Activated CD4-positive, CD25-positive, alpha-beta regulatory T cell (primary cell): ENCODE measurements at places on chromosomes 4 and X.

DNA sequence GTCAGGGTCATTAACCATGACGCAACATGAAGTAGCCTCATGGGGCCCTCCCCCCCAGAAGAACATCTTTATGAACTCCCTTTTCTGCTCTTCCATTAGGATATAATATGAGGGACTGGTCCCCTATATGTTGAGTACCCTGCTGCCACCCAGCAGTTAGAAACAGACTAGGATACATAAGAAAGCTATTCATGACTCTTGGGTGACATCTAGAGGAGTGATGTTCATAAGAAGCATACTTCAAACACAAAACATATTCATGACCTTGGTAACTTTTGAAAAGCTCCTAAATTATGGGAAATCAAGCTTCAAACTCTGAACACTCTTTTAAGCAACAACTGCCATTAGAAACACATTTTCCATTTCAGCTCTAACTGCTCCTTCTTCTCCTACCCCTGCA, 155.2 kb upstream of the SPIN4 start:
- DNase-seq = no peak

GRCh38 chrX:103061486-103061885, 2.5 kb downstream of the BEX1 start:
- DNase-seq = no peak

GRCh38 chr4:169986369-169986768, 39.8 kb downstream of the MFAP3L start:
- no peak for DNase-seq

DNA sequence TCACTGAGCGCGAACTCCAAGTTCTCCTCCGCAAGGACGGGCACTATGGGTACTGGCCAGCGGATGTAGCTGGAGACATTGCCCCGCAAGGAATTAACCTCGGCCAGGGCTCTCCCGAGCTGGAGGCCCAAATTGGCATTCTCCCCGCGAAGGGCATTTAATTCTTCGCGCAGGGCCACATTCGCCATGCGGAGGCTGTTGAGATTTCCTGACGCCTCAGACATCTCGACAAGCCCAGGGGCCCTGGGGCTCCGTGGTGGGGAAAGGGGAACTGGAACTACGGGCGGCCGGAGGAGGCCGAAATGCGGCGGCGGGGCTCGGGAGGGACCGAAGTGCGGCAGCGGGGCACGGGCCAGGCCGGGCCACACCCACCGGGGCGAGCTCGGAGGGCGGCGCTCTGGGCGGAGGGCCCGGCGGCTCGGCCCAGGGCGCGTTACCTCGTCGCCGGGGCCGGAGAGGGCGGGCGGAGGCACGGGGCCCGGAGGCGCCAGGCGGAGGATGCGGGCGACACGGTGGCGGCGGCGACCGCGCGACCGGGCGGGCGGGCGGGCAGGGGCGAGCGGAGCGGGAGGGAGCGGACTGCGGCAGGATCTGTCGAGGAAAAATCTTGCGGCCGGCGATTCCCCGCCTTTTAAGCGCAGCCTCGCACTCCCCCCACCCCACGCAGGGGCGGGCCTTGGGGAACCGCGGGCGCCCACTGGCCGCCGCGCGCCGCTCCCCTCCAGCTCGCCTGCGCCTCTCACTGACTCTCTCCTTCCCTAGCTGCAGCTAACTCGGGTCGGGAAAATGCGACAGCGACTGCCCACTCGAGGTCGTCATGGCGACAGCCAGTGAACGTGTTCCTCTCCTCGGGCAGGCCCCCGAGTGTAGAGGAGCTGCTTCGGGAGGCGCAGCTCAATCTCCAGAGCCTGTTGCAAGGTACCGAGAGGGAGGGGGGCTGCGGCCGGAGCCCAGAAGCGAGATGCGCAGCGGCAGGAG, at the start of gene RTL5:
TSS of gene RTL5 (minus strand) at position 599 of the 978 bp plus-strand sequence.
- DNase-seq = no peak

- DNase-seq = no peak
Measured at GRCh38 chr4:88735564-88735963, 37.9 kb upstream of the NAP1L5 start.

- DNase-seq = no peak
Measured at GRCh38 chrX:19389227-19389845, 45.6 kb downstream of the PDHA1 start.

GRCh38 chr4:7323872-7324650, 110.7 kb downstream of the PSAPL1 start:
- DNase-seq = no peak

GRCh38 chr4:40403081-40403480, 67.9 kb downstream of the CHRNA9 start:
- DNase-seq = no peak

DNA sequence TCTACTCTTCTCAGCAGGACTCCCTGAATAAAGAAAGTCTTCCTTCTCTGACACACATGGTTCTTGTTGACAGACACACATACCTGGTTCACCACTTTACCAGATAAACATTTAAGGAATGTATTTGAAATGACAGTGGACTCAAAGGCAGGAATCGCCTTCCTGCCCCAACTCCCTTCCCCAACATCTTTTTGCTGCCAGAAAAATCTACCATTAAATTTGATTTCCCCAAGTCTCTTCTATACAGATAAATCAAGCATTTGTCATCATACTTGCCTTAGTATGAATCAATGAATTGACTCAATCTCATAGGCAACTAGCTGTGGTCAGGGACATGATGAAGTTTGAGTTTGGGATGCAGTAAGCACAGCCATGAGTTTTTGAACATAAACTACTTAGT, 23.3 kb upstream of the ANXA5 start:
- DNase-seq = no peak

DNA sequence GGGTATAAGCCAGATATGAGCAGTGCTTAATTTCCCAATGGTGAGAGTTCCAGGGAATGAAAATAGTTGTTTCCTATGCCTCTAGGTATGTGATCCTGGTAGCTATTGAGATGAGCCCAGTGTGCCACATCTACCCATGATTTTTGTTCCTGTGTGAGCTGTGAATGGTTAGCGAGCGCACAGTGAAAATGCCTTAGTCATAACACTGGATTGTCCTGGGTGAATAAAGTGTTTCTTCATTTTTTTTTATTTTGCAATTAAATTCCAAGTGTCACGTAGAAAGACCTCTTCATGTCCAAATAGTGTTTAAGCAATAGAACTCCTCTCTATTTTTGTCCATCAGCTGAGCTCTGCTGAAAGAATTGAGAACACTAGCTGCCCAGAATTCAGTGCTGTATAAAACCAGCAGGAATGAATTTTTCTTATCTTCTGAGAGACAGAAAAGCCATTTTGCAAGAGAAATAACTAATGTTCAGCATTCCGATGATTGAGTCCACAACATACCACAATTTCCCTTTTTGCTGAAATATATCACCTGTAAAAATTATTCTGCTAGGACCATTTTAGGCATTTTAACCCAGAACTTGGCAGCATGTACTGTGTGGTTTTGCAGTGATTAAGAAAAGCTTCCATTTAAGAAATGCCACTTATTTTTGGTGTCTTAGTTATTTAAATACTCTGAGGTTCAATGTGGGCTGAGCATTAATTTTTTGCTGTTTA, 5.6 kb downstream of the MAOA start:
- no peak for DNase-seq

- DNase-seq = no peak
Measured at GRCh38 chr4:146032234-146032860, 93.7 kb upstream of the ZNF827 start.

DNA sequence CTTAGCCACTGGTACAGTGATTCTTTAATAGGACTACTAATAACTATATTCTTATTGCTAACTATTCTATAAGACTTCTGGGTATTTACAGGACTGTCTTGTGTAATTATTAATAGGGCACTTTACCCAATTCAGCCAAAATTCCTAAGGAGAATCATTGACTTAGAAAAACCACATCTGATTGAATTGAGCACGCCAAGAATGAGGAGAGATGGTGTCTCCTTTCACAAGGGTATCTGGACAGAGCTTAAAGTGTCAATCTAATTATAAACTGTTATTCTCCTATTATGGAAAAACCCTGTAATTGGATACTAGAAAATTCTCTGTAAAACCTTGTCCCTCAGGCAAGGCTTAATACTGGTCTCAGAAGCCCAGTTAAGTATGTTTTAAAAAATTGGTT, 111.1 kb upstream of the TLL1 start:
- DNase-seq = no peak

GRCh38 chrX:45505214-45505613, 304.5 kb upstream of the DIPK2B start:
- no peak for DNase-seq
